ENCODE measurements at places on chromosomes 16 and 17. TPM values are rescaled to one million over a fixed set of nuclear protein-coding genes. Genes with fewer than 3 reads are reported as not detected.

The FBXW10 gene
- total RNA-seq: 0.13 TPM

The PCGF2 gene
- 0.16 TPM for total RNA-seq

The NLRC3 gene
- 7.9 TPM for total RNA-seq

GRCh38 chr17:69093279-69093789 lies 32.6 kb upstream of the ABCA9 start:
- no peak for DNase-seq

DNA sequence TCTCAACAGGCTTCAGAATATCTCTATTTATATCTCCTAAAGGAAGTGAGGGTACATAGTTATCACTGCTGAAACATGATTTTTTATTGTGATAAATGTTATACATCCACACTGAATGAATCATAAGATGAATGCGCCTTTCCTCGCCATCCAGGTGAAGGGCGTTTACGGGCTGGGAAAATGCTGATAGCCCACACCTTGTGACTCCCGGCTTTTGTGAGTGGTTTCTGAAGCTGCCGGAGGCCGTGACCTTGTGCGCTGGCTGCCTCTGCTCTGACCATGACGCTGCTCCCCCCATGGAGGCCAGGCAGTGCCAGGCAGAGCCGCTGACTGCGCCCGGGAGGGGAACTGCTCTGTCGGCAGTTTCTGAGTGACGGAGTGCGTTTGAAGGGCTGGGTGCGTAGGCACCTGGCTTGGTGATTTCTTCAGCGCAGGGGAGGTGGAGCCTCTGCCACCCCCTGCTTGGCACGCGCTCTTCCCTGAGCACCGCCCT lies 97.2 kb downstream of the RAP1GAP2 start:
- no peak for DNase-seq

The HID1 gene
- total RNA-seq: 2.1 TPM

The KCNJ12 gene
- total RNA-seq: not detected

The PRSS36 gene
- not detected for total RNA-seq

DNA sequence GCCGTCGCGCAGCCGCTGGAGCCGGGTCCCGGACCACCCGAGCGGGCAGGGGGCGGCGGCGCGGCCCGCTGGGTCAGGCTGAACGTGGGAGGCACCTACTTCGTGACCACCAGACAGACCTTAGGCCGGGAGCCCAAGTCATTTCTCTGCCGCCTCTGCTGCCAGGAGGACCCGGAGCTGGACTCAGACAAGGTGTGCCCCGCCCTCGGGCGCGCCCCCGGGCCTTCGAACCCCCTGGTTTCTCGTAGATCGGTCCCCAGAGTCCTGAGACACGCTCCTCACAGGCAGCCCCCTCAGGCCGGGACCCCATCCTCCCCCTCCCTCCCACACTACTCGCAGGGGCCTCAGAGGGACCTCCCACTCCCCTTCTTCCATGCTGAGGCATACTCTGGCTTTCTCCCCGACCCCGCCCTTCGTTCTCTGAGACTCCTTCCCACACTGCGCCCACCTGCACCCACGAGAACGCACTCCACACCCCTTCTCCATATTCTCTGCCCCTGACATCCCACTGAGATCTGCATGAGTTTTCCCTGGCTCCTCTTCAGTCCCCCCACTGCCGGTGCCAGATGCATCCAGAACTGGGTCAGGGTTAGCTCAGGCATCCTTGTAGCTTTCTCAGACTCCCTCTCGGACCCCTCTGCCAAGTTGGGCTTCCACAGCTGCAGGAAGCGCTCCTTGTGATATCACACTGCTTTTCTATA lies 523 bp downstream of the KCTD2 start:
- peak; percentile 22 for DNase-seq

DNA sequence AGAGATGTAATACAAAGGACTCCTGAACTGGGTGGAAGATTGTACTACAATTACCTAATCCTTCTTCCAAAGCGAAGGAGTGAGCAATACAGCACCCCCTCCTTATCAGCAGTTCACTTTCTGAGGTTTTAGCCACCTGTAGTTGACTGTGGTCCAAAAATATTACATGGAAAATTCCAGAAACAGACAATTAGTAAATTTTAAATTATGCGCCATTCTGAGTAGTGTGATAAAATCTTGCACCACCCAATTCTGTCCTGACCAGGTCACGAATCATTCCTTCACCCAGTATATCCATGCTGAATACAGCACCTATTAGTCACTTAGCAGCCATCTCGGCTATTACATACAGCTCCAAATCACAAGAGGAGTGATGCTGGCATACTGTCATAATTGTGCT lies 23.2 kb downstream of the VPS53 start:
- no peak for DNase-seq

DNA sequence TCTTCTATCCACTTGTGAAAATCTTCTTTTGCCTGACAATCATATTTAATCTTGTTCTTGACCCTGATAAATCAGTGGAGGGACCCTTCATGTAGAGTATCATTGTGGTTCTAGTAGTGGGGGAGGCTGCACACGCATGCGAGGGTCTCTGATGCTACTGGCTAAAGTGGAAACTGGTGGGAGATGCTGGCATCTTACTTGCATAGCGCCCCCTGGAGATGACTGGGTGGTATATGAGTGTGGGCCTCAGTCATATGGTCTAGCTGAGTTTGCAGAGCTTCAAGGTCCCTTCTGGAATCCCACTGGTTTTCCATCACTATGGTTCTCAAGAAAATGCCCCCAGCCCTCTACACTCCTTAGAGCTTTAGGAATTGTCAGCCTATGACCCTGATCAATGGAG lies 236.4 kb upstream of the AXIN2 start:
- no peak for DNase-seq

GRCh38 chr16:4194661-4195060 lies 47.2 kb downstream of the SRL start:
- DNase-seq: no peak

- no peak for DNase-seq
Measured at GRCh38 chr16:59826767-59827166, 1092.7 kb upstream of the GOT2 start.

DNA sequence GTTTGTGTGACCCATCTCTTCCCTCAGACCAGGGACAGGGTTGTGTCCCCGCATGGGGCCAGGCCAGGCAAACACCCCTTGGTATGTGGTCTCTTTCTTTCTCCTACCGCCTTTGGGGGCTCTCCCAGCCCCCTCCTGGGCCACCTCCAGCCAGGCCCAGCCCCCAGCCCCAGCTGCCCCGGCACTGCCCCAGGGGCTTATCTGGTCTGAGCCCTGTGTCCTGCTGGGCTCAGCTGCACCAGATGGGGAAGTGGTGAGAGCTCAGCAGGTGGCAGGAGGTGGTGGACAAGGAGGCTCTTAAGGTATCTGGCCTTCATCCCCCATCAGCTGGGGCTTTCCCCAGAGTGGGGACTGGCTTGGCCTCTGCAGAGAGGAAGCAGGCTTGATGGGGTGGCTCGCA lies 8.7 kb downstream of the ADAM11 start:
- no peak for DNase-seq

DNA sequence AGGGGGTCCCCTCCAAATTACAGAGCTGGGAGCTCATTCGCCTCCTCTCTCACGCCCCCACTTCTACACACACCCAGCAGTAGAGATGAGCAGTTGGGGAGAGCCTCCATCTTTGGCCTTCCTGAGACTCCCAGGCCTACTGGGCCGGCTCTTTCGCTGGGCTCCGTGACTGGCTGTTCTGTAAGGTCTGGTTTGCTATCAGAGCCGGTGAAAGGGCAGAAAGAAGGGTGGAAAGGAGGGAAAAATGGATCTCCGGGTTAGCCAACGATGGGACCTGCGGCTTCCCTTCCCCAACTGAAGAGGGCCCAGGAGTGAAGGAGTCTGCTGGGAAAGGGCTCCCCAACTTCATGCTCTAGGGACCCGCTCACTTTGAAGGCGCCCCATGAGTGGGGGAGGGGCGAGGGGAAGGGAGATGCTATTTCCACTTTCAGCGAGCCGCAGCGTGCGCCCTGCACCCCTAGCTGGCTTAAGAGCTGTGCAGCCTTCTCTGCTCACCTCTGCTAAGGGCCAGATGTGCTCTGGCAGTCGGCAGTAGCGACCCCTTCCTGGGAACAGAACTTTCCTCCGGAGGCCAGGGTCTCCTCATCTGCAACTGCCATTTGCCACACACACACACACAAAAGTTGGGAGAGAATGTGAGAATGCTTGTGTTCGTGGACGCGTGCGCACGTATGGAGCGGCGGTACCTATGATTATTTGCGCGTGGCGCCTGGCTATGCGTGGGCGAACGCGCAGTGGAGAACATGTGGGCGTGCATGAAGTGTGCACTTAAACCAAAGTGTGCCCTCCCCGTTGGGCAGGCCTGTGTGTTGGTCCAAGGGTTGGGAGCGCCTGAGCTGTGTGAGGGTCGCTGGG lies 2.9 kb upstream of the FOXF1 start:
- DNase-seq: no peak

DNA sequence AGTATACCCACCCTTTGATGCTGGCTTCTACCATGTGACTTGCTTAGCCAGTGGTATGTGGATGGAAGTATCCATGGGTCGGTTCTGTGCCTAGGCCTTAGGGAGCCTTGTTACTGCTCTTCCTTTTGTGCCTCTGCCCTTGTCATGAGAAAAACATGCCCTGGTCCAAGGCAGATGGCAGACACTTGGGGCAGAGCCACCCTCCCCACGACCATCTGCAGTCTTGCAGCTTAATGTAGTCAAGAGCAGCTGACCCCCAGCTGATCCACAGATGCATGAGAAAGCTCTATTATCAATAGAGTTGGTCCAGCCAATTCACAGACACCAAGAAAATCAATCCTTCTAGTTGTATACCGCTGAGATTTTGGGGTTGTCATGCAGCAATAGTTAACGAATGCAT lies 95.7 kb downstream of the SLC39A11 start:
- DNase-seq: no peak

The HS3ST3A1 gene
- total RNA-seq: 0.27 TPM

The C17orf75 gene
- 34.1 TPM for total RNA-seq

GRCh38 chr17:59402760-59403159 lies 71.3 kb downstream of the YPEL2 start:
- no peak for DNase-seq

The MEIOB gene
- 0.24 TPM for total RNA-seq

The SEC14L5 gene
- not detected for total RNA-seq

DNA sequence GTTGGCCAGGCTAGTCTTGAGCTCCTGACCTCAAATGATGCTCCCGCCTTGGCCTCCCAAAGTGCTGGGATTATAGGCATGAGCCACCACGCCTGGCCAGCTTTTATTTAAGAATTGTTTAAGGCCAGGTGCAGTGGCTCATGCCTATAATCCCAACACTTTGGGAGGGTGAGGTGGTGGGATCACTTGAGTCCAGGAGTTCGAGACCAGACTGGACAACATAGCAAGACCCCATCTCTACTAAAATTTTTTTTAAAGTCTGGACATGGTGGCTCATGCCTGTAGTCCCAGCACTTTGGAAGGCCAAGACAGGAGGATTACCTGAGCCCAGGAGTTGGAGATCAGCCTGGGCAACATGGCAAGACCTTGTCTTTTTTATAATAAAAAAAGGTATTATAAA lies 5.2 kb downstream of the PLXDC1 start:
- no peak for DNase-seq

GRCh38 chr17:79623786-79624717 lies 13.2 kb upstream of the RBFOX3 start:
- DNase-seq: peak; percentile 1

DNA sequence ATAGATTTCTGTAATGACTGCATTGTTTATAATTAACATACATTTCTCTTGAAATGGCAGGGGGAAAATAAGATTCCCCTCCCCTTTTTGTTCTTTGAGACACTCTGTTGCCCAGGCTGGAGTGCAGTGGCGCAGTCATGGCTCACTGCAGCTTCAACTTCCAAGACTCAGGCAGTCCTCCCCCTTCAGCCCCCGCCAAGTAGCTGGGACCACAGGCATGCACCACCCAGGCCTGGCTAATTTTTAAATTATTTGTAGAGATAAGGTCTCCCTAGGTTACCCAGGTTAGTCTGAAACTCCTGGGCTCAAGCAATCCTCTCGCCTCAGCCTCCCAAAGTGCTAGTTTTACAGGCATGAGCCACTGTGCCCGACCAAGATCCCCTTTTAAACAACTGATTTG lies 67.7 kb downstream of the KATNIP start:
- no peak for DNase-seq

DNA sequence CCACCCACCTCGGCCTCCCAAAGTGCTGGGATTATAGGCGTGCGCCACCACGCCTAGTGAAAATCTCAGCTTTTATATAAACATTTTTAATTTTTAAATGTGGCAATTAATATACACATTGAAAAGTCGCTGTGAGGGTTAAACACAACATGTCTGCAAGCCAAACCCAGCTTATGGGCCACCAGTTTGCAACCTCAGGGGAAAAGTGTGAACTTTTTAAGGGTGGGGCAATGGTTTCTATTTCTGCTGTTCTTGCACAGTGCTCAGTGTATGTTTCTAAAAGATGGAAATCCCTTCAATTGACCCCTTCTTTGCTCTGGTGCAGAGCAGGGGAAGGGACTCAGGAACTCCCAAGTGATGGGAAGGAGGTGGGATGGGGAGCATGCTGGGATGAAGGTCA lies 18.3 kb upstream of the SUPT4H1 start:
- DNase-seq: no peak

GRCh38 chr16:57115168-57115513 lies 22.8 kb downstream of the CPNE2 start:
- DNase-seq: no peak

- no peak for DNase-seq
Measured at GRCh38 chr16:35746963-35747657, 2287.7 kb downstream of the TP53TG3F start.

DNA sequence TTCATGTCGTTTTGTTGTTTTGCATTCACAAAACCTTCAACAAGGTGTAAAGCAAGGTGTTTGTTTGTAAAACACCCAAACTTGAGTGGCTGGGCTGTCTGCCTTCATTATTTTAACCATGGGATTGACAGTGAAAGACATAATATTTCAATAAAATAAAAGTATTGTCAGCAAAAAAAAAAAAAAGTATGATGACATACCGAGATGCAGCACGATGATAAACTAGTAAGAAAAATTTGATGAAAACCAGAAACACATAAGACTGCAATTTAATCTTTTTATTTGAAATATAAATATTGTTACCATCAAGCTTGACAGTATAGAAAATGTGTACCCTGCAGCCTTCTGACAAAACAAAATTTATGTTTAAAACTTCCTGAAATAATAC lies 419.3 kb upstream of the DYNLRB2 start:
- DNase-seq: no peak

The PPP1R27 gene
- not detected for total RNA-seq

DNA sequence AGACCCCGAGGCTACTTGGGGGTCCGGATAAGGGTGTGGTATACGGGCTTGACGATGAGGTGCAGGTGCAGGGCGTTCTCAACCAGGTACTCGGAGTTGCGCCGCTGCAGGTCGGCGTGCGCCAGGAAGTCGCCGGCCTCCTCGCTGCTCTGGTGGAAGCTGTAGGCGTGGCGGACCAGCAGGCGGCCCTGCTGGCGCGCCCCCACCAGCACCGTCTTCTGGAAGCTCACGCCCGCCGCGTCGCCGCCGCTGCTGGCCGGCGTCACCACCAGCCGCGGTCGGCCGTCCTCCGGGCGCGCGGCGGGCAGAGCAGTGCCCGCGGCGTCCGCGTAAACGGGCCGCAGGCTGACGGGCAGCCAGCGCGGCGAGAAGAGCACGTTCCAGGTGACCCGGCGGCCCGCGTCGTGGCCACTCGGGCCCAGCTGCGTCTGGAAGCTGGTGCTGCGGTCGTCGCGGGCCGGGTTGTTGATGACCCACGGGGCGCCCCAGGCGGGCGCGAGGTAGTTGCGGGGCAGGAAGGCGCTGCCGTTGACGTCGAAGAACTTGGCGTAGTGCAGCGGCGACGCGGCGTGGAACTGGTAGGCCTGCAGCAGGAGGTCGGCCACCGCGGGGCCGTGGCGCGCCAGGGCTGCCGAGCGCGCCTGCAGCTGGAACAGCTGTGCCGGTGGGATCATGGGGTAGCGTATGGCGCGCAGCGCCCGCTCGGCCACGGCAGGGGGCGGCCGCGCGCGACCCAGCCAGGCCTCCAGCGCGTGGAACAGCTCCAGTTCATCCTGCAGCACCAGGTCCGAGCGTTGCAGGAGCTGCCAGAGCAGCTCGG lies 4.8 kb downstream of the BTBD17 start:
- no peak for DNase-seq

Measured in activated T-cell treated with anti-CD3 and anti-CD28 coated beads, Interleukin-2, amount 50 U/mL, for 4 hours (primary cell).